Activated CD4-positive, alpha-beta T cell treated with anti-CD3 and anti-CD28 coated beads, Interleukin-2, amount 10 ng/mL, durations not matched to agents 7 days and 5 days (primary cell): ENCODE measurements at places on chromosomes 16 and 17. TPM values are rescaled to one million over a fixed set of nuclear protein-coding genes. Genes with fewer than 3 reads are reported as not detected.

- DNase-seq = no peak
Measured at GRCh38 chr17:19411631-19412030, 599 bp downstream of the RNF112 start.

DNA sequence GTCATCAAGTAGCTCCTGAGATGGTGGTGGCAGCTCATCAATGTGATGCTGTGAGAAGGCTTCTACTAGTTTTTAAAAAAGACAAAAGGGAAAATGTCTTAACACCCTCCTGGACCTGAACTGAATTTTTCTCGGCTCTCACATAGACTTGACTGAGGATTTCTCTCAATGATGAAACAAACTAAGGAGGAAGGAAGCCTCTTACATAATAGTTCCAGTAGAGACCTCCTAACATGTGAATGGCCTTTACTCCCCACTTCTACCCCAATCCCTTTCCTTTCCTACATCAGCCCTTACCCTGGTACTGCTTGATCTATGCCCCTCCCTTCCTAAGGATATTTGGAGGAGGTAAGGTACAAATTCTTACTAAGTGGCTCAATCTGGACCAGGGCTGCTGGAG lies 54.8 kb upstream of the MTMR4 start:
- no peak for DNase-seq

- peak; percentile 16 for DNase-seq
Measured at GRCh38 chr17:57662644-57663308, 82.3 kb downstream of the CCDC182 start.

DNA sequence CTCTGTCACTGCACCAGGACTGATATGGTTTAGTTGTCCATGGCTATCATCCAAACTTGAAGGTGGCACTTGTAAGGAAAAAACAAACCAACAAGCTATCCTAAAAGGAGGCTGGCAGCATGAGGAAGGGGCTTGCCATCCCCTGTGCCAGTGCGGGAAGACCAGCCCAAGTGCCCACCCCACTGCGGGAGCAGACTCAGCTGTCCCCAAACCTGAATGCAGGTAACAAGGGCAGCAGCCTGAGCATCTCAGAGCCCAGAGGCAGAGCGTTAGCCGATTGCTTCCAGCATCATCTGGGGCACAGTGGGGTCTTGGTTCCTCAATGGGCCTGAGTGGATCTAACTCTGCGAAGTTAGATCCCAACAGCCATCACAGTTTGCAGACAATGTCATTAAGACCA lies 29.2 kb upstream of the C16orf78 start:
- DNase-seq = no peak

DNA sequence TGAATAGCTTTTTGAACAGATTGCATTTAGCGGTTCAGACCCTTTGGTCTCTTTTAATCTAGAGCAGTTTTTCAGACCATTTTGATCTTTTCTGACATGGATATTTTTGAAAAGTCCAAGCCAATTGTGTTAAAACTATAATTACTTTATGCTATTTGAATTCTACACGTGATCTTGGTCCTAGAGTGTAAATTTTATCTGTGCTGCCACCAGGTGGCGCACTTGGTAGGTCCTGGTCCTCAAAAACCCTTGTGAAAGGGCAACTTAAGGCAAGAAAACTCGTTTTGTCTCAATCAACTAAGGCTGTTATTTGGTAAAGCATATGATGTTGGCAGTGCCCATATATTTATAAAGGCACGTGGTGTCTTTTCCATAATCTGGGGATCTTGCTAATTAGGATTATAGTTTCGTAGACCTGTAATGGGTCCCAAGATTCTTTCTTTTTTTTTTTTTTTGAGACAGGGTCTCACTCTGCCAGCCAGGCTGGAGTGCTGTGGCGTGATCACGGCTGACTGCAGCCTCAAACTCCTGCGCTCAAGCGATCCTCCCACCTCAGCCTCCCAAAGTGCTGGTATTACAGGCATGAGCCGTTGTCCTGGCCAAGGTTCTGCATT lies 43.9 kb upstream of the TEX2 start:
- peak; percentile 74 for DNase-seq

DNA sequence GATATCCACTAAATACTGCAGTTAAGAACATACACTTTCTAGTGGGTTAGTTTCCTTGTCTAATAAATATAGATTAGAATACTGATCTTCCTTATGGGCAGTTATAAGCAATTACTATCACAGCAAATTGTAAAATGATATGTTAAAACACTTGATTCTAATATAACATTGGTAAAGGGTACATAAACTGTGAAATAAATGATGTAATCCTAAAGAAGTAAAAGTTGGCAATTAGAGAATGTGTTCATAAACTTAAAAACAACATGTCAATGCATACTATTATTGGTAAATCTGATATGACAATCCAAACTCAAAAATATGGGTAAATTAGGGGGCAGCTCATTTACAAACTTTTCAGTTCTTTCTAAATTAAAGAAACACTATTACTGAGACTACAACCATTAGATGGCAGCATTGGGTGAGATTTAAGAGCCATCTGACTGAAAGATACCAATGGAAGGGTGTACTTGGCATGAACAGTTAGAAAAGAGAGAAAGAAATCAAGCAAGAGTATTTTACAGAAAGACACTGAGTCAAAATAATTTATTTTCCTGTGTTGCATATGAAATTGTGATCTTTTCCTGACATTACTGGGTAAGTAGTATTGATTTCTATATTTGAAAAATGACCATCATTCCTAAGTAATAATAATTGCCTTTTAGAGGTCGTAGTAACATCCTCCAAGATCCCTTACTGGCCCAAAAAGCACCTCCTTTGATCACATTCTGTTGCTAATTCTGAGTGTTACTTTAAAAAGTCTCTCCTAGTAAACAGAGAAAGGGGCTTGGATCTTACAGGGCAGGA lies 119.6 kb downstream of the SPAG9 start:
- peak; percentile 64 for DNase-seq

CA10 gene
- not detected for total RNA-seq

- DNase-seq = no peak
Measured at GRCh38 chr16:54690306-54690705, 240.4 kb upstream of the IRX5 start.

CACNG3 gene
- not detected for total RNA-seq

GRCh38 chr17:17021194-17021863 lies 20.9 kb upstream of the MPRIP start:
- no peak for DNase-seq

GRCh38 chr17:70028397-70028796 lies 46.6 kb upstream of the KCNJ16 start:
- DNase-seq = no peak

- DNase-seq = no peak
Measured at GRCh38 chr17:73856556-73856955, 212.3 kb upstream of the SDK2 start.

ZNF232 gene
- total RNA-seq = 9.3 TPM

DNA sequence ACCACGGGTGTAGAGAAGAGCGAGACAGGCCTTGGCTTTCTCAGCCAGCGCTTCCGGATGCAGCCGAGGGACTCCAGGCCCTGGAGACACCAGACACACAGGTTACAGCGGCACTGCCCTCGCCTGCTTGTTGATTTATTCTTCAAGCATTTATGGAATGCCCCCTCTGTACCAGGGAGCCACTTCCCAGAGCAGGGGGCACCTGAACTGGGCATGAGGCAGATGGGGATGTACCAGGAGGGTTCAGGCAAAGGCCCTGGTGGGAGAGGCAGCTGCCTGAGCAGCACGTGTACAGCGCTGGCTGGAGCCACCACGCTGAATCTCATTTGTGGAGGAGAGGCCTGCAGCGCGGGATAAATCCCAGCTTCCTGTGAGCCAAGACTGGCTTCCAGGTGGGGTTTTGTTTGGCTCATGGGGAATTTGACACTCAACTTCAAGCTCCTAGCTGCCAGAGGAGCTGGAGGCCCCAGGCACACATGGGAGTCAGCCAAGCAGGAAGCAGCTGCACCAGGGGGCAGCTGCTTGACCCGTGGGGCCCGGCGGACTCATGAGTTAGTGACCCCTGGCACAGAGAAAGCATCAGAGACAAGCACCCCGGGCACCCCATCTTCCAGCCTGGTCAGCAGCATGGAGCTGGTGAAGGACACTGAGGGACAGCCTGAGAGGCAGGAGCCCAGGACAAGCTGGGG lies 59.7 kb downstream of the IL21R start:
- DNase-seq = no peak

DNA sequence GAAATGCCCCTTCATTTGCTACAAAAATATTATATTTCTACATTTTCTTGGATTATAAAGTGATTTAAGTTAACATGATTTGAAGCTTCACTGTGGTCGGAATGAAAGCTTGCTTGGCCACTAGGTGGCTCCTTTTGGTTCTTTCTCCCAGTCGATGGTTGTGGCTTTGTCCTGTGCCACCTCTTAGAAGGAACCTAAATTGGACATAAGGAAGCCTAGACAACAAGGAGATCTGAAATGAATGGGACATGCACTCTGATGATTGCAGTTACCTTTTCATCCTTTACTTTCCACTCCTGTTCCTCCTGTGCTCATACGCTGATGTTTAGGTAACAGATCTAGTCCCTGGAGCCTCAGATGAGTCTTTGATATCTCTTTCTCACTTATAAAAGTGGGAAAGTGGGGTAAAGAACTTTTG lies 39.2 kb downstream of the FTO start:
- DNase-seq = peak; percentile 24

DNA sequence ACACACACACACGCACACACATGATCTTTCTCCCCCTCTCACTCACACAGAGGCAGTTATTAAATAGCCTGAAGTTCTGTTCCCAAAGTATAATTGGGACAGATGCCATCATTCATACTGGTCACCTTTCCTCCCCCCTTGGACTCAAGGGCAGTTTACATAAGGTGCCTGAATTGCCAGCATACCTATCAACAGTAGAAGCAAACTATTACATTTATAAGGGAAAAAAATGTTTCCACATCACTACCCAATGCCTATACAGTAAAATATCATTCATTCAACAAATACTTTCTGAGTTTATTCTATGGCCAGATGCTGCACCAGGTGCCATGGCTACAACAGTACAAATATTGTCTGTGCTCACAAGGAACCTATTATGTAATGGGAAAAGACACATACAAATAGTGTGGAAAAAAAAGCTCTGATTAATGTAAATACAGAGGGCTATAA lies 6.3 kb downstream of the CNTD1 start:
- DNase-seq = no peak

UBFD1 gene
- total RNA-seq = 39.5 TPM

DNA sequence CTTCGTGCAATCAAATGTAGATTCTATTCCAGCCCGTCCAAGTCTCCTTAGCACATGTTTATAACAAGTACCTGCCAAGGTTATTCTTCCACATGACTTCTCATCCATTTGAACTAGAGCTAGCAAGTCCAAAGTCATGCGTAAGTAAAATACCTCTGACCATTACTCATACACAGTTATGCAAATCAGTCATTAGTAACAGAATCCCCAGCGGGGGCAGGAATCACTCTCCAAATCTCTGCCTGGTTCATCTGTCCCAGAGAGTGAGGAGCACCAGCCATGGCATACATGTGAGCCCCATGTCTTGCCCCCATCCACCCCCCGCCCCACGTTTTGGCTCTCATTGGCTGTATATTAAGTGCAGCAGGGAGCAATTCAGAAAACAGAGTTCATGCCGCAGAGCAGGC lies 27.7 kb downstream of the SRL start:
- no peak for DNase-seq

DNA sequence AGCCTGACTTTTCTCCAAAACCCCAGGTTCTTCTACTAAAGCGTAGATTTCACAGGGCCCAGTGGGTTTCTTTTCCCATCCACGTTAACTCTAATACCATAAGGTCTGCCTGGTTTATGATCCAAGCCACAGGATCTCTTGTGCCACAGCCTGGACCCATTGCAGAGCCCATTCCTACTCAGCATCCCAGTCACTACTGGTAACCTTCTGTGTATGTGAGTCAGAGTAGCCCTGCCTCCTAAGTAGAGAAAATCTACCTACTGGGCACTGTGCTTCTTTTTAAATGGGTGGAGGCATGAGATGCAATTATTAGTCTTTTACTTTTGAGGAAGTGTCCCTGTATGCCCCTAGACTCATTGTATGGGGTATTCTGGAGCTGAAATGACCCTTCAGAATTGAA lies 13.5 kb downstream of the CCL11 start:
- no peak for DNase-seq

DNA sequence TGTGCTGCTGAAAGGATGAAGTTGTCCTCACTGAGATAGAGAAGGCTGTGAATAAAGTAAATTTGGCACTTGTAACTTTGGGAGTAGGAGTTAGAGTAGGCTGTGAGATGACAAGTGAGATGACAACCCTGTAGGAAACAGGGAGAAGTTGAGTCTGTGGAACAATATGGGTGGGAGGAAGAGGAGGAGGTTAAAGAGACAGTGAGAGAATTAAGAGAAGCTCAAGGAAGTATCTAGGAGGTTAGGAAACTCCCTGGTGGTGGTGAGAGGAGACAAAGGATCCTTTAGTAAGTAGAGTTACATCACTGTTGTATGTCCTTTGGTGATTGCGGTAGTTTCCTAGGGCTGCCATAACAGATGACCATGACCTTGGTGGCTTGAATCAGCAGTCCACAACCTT lies 10.7 kb upstream of the HSD17B2 start:
- DNase-seq = no peak

- no peak for DNase-seq
Measured at GRCh38 chr17:67035131-67036083, 8.9 kb upstream of the CACNG1 start.

GRCh38 chr16:2799859-2800226 lies 1.6 kb downstream of the PRSS41 start:
- no peak for DNase-seq

NF1 gene
- 21.7 TPM for total RNA-seq

TPPP3 gene
- not detected for total RNA-seq

DNA sequence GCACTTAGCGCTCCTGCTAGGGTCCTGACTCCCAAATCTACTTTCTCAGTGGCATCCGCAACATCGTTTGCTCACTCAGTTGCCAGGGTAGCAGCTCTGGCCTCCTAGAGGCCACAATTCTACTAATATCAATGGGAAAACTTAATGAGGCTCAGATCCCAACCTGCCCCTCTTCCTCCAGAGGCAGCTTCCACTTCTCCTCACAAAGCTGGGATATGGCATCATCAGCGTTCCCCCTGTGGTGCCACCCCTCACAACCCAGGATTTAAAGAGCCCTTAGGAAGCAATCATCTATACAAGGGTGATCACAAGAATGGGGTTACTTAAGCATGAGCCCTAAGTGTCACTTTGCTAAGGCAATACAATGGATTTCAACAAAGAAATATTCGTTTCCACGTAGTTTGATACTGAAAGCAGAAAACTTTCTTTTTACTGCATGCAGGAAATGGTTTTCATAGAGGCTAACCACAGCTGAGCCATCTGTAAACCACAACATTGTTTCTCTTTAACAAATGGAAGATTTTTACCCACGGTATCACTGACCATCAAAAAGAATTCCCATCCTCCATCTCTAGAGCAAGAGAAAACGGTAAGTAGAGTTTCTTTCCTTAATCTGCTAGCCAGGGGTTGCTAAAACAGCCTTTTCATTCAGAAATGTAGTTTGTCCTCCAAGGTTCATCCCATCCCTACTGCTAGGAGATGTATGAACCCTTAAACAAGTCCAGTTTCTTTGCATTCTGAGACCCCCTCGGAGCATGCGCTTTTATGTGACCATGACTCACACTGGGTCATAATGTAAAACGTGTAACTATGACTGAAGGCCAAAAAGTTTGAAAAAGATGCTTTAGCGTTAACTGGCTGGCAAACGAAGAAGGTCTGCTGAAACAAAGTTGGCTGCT lies 68.3 kb upstream of the BCAR1 start:
- DNase-seq = peak; percentile 42

MYH8 gene
- not detected for total RNA-seq

AGRP gene
- not detected for total RNA-seq

- peak; percentile 88 for DNase-seq
Measured at GRCh38 chr17:82494236-82495055, 25.1 kb upstream of the FOXK2 start.
